ENCODE measurements at places on chromosomes 5 and 9. TPM values are rescaled to one million over a fixed set of nuclear protein-coding genes. Genes with fewer than 3 reads are reported as not detected.

DNA sequence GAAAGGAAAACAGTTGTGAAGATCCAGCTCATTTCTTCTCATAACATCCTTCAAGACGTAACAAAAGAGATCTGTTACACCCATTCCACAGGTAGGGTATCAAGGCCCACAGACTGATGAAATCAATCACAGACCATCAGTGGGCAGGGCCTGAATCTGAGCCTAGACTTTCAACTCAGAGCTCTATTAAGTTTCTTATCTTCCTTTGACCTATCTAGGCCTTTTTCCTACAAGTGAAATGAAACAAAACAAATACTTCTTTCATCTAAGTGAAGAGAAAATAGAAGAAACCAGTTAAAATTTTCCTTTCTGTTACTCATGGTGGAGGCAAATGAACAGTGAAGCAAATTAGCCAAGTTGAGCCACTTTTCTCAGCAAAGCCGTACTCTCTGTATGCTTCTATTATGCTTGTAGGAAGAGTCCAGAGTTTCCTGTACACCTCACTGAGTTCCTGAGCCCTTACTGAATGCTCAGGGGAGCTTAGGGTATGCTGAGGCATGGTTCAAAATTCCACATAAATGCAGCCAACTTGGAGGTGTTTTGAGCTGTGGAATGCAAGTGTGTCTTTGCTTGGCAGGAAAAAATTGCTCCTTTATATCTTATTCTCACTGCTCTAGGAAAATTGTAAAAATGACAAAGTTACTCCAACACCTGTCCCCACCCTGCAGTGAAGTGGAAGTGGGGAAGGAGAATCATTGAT, 91.9 kb downstream of the FEM1C start:
- no peak for DNase-seq

GRCh38 chr5:175746851-175747250, 89.0 kb downstream of the HRH2 start:
- no peak for DNase-seq

- DNase-seq: no peak
These were observed 3.6 kb downstream of the PSMB7 start for GRCh38 chr9:124411514-124412227.

GRCh38 chr5:152288499-152288898, 116.6 kb downstream of the NMUR2 start:
- DNase-seq: no peak

- no peak for DNase-seq
These were observed 129.4 kb upstream of the GPR151 start for GRCh38 chr5:146645342-146645741.

DNA sequence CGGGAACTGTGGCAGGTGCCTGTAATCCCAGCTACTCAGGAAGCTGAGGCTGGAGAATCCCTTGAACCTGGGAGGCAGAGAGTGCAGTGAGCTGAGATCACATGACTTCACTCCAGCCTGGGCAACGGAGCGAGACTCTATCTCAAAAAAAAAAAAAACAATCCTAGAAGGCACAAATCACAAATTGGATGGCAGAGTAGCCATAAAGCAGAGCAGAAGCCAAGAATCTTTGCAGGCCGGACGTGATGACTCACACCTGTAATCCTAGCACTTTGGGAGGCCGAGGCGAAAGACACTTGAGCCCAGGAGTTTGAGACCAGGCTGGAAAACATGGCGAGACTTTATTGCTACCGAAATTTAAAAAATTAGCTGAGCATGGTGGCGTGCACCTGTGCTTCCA, 9.2 kb upstream of the FUBP3 start:
- DNase-seq: no peak

DNA sequence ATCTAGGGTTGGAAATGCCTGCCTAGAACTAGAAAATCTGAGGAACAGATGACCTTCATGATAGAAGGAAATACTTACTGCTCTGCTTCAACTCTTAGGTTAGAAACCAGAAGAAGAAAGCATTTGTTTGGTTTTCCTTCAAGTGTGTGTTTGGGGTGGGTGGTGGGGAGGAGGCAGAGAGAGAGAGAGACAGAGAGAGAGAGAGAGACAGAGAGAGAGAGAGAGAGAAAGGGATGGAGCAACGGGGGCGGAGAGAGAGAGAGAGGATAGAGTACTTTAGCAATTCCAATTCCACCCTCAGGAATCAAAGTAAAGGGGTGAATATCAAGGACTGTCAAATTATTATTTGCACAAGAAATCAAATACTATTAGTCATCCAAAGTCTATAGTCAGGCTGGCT, 29.2 kb upstream of the GCNT4 start:
- no peak for DNase-seq

DNA sequence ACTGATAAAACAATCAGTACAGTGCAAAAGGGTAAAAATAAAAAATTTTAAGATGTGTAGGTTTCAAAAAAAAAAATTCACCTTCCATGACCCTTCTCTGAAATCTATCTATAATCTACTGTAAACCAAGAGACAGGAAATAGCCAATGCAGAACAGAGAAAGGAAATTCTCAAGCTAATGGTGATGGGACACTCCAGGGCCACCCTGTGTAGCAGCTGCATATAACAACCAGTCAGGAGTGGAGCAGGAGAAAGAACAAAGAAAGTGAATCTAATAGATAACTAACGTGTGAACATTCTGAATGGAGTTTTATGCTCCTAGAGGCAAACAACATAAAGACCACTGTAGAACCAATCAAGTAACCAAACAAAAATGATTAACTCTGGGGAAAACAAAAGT, 16.6 kb downstream of the SPTLC1 start:
- no peak for DNase-seq

The CENPH gene
- total RNA-seq: 7.7 TPM

The TTLL11 gene
- 7.9 TPM for total RNA-seq

The MCCC2 gene
- total RNA-seq: 25.4 TPM
